ENCODE measurements at places on chromosomes 5 and 9. TPM values are rescaled to one million over a fixed set of nuclear protein-coding genes. Genes with fewer than 3 reads are reported as not detected.

The LHX2 gene
- 0.10 TPM for total RNA-seq

DNA sequence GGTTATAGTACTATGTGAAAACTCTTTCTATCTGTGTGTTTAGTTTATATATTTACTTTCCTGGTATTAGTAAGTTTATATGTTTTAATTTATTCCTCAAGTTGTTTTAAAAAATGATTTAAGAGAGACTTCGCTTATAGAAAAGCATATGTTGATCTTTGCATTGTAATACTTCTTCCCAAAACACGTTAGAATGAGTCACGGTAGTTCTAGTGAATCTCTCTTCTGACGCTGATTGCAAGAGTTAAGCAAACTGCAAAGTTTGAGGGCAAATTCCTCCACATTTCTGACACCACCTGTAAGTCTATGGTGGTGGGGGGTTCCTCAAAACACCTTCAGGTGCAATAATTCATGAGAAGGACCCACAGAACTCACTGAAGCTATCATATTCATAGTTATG is 327.2 kb downstream of the GLIS3 start:
- no peaks in the 10 kb centered on the region for H3K36me3 ChIP-seq
- no peaks in the 10 kb centered on the region for H3K27me3 ChIP-seq
- H3K4me3 ChIP-seq = no peak overlapping the region
- no peak for DNase-seq
- H3K27ac ChIP-seq = no peak overlapping the region
- no peaks in the 10 kb centered on the region for H3K4me1 ChIP-seq

DNA sequence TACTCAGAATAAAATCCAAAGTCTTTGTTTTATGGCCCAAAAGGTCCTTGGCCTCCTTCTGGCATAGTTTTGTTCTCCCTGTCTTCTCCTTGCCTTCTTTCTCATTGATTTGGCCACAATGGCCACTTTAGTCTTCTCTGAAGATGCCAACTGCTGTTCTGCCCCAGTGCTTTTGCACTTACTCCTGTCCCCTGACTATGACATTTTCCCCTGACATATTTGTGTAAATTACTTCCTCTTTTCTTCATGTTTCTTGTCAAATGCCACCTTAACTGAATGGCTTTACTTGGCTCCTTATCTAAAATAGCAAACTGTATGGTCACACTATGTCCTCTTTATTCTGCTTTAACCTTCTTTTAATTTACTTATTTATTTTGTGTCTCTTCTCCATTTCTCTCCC is 484.7 kb upstream of the ARRDC3 start:
- no peaks in the 10 kb centered on the region for H3K36me3 ChIP-seq
- H3K4me3 ChIP-seq = no peak overlapping the region
- H3K4me1 ChIP-seq = no peaks in the 10 kb centered on the region

The FIBCD1 gene
- total RNA-seq = 9.0 TPM

DNA sequence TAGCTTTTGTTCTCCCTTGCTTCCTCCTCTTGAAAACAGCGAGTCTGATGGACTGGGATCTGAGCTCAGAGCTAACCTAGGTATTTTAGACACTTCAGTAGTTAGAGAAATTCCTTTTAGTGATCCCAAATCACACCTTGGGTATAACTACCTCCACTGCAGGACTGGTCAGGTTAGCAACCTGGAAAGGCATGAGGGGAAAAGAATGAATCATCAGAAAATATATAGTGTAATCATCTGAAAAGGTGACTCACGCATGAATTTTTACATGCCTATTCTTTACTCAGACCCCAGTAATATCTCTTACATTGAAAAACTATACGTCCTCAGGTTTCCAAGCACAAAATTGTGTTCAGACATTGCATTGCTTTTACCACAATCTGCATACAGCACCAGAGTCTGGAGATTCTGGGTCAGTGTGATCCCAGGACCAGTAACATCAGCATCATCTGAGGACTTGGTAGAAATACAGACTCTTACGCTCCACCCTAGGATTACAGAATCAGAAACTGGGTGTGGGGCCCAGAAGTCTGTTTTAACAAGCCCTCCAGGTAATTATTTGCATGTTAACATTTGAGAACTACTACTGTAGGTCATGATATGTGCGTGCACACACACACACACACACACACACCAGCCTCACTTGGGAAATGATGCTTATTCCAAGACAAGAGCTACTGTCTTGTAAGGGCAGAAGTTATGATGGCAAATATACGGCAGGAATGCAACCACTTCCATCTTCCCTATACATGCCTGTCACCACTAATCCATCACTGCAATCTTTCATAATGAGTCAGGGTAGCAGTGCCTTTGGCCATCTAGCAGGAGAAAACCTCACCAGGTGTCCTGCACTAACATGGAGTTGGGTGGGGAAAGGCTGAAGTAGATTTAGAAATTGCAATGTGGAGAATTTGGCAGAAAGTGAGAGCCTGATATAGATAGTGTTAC is 271.6 kb upstream of the MAP3K1 start:
- H3K4me3 ChIP-seq = no peak overlapping the region
- H3K36me3 ChIP-seq = no peaks in the 10 kb centered on the region
- no peaks in the 10 kb centered on the region for H3K4me1 ChIP-seq
- DNase-seq = no peak

DNA sequence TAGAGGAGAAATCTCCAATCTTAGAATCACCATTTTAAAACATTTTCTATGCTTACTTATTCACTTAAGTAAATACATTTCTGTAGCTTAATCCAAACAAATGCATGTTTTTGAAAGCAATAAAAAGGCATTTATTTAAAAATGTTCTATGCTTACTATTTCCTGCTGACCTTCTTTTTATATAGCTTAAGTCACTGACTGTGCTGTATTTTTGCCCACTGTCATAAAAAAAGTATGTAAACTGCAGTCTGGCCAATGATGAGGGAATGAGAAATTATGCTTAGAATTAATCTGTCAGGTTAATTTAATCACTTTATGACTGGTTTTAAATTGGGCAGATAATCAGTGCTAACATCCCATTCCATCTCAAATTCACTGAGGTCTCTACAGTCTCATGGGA is 20.1 kb downstream of the NUDT12 start:
- no peaks in the 10 kb centered on the region for H3K4me1 ChIP-seq
- H3K27ac ChIP-seq = no peak overlapping the region
- H3K4me3 ChIP-seq = no peak overlapping the region
- no peaks in the 10 kb centered on the region for H3K36me3 ChIP-seq
- no peak for DNase-seq

GRCh38 chr9:114105236-114105635 is 6.1 kb upstream of the KIF12 start:
- no peak for DNase-seq
- no peaks in the 10 kb centered on the region for H3K36me3 ChIP-seq
- H3K4me3 ChIP-seq = no peak overlapping the region
- no peak overlapping the region for H3K27ac ChIP-seq
- H3K27me3 ChIP-seq = no peaks in the 10 kb centered on the region

DNA sequence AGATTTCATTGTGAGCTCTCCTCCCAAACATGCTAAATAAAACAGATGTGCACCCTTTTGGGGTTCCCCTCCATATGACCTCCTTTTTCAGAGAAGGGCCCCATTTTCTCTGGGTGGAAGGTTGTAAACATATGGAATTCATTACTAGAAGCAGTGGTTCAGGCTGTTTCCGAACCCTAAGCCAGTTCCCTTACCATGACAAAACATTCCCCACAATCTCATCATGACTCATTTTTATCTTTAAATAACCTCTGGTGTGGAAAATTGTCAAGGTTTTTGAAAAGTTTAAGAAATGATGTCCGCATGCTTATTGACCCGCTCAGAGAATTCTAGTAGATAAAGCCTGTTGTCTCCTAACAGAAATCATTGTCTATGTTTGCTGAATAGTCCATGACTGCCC is 127.3 kb upstream of the PIK3R1 start:
- no peak overlapping the region for H3K4me3 ChIP-seq
- no peak overlapping the region for H3K27ac ChIP-seq
- H3K27me3 ChIP-seq = no peaks in the 10 kb centered on the region
- no peaks in the 10 kb centered on the region for H3K4me1 ChIP-seq
- no peaks in the 10 kb centered on the region for H3K36me3 ChIP-seq
- no peak for DNase-seq

- H3K4me1 ChIP-seq = no peaks in the 10 kb centered on the region
- no peaks in the 10 kb centered on the region for H3K36me3 ChIP-seq
- no peak for DNase-seq
- H3K4me3 ChIP-seq = no peak overlapping the region
- H3K27ac ChIP-seq = peak overlapping the region; percentile 30
Measured at GRCh38 chr5:172411484-172412072, 42.7 kb downstream of the SH3PXD2B start.

The FGF10 gene
- 5.1 TPM for total RNA-seq

The FOXD1 gene
- 0.24 TPM for total RNA-seq

- no peaks in the 10 kb centered on the region for H3K27me3 ChIP-seq
- H3K4me3 ChIP-seq = no peak overlapping the region
- no peak overlapping the region for H3K27ac ChIP-seq
- H3K36me3 ChIP-seq = no peaks in the 10 kb centered on the region
Measured at GRCh38 chr9:129504404-129504803, 116.5 kb downstream of the C9orf50 start.

DNA sequence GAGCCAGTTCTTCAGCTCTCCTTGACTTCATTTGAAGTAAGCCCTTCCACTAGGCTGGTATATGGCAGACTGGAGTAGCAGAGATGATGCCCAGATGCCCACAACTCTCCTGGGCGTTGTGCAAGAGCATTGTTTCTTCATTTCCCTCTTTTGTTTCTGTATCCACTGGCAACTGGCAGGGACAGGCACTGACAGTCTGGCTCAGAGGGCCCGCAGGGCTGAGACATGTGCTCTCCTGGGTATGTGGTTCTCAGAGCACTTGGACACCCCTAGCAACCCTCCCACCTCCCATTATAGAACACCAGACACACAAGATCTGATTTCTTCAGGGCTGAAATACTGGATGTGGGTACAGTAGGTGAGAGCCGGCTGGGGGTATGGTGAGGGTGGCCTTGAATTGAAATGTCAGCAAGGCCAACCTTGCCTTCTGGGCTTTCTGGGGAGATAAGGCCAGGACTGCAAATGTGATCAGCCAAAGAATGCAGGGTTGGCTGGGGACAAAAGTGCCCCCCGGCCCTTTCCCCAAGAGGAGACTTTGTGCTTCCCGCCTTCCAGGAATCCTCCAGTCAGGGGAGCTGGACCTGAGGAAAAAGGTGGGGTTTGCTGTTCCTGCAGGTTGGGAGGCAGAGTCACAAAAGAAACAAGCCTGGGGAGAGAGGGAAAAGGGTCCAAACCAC is 28.6 kb upstream of the CTNNA1 start:
- no peak for DNase-seq
- H3K27me3 ChIP-seq = no peaks in the 10 kb centered on the region
- H3K27ac ChIP-seq = no peak overlapping the region
- no peak overlapping the region for H3K4me3 ChIP-seq

DNA sequence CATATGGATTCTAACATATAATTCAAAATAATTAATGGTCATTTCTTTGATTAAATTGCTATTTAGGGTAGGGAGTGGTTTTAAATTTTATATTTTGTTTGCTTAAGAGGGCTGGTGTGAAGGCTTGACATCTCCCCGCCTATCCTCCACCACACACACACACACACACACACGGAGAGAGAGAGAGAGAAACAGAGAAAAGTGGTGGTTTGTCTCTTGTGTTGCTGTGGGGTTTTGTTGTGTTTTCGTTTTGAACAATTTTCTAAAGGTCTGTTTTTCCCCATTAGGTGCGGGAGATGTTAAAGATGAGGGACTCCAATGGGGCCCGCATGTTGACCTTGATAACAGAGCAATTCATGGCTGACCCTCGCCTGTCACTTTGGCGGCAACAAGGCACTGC is 161.9 kb downstream of the ZSWIM6 start:
- no peak overlapping the region for H3K4me3 ChIP-seq
- no peak overlapping the region for H3K27ac ChIP-seq
- DNase-seq = no peak
- no peaks in the 10 kb centered on the region for H3K27me3 ChIP-seq
- H3K36me3 ChIP-seq = no peaks in the 10 kb centered on the region

The SLC34A1 gene
- total RNA-seq = not detected

- DNase-seq = no peak
- H3K27ac ChIP-seq = no peak overlapping the region
- H3K4me3 ChIP-seq = no peak overlapping the region
- no peaks in the 10 kb centered on the region for H3K36me3 ChIP-seq
- no peaks in the 10 kb centered on the region for H3K4me1 ChIP-seq
Measured at GRCh38 chr5:111099058-111099778, 7.1 kb downstream of the WDR36 start.

The GRIN3A gene
- total RNA-seq = 0.45 TPM

The BTNL3 gene
- 38.0 TPM for total RNA-seq

GRCh38 chr5:142360051-142360498 is 35.3 kb upstream of the SPRY4 start:
- H3K4me1 ChIP-seq = peaks cover 5% of the 10 kb centered on the region
- no peak overlapping the region for H3K4me3 ChIP-seq
- no peak for DNase-seq
- H3K27me3 ChIP-seq = no peaks in the 10 kb centered on the region
- no peaks in the 10 kb centered on the region for H3K36me3 ChIP-seq
- no peak overlapping the region for H3K27ac ChIP-seq

DNA sequence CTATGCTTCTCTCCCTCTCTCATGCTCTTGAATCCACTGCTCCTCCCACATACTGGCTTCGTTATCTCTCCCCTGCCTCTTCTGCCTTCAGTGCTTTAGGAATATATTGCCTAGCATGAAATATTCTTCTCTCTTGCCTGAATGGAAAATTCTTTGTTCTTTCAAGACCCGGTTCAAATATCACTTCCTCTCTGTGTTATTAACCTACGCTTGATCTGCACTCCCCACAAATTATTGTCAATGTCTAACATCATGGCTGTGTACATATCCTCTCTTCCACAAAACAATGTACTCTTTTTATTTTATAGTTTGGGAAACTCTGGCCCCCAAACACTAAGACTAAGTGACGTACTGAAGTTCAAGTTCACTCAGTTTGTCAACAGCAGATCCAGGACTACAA is 211.0 kb downstream of the SEC61B start:
- no peaks in the 10 kb centered on the region for H3K4me1 ChIP-seq
- DNase-seq = no peak
- no peaks in the 10 kb centered on the region for H3K36me3 ChIP-seq

The CCL27 gene
- not detected for total RNA-seq

GRCh38 chr5:123865641-123866040 is 353.7 kb downstream of the CSNK1G3 start:
- H3K4me3 ChIP-seq = no peak overlapping the region
- H3K27ac ChIP-seq = no peak overlapping the region
- no peaks in the 10 kb centered on the region for H3K36me3 ChIP-seq
- H3K4me1 ChIP-seq = no peaks in the 10 kb centered on the region

DNA sequence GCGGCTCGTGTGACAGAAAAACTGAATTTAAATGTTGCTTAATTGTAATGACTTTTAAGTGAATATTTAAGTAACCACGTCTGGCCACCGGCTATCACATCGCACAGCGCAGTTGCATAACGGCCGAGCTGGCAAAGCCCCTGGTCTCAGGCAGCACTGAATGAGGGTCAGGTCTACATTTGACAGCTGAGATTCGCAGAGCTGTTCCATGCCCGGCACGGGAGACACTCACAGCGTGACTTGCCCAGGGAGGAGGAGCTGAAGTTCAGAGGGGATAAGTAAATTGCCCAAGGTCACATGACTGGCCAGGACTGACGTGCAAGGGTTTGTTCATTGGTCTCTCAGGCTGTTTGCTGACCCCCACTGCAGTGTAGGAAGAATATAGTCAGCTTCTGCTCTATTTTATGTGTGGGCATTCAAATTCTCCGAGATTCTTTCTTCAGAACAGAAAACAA is 17.4 kb upstream of the COL5A1 start:
- H3K4me3 ChIP-seq = no peak overlapping the region
- DNase-seq = no peak
- no peaks in the 10 kb centered on the region for H3K36me3 ChIP-seq
- no peaks in the 10 kb centered on the region for H3K27me3 ChIP-seq

GRCh38 chr9:73148447-73148937 is 3.2 kb upstream of the ANXA1 start:
- no peaks in the 10 kb centered on the region for H3K4me1 ChIP-seq
- H3K36me3 ChIP-seq = no peaks in the 10 kb centered on the region
- peak overlapping the region; percentile 49 for H3K27ac ChIP-seq
- H3K27me3 ChIP-seq = no peaks in the 10 kb centered on the region
- DNase-seq = no peak

The NMUR2 gene
- not detected for total RNA-seq

All from colonic mucosa (tissue), 4 donors.